ENCODE measurements at places on chromosomes 5 and 9. TPM values are rescaled to one million over a fixed set of nuclear protein-coding genes. Genes with fewer than 3 reads are reported as not detected.

- no peak for DNase-seq
These were observed 10.6 kb downstream of the SPOCK1 start for GRCh38 chr5:137488516-137488915.

- DNase-seq: no peak
These were observed 161.1 kb downstream of the EPB41L4A start for GRCh38 chr5:112257976-112258375.

BTNL8 gene
- total RNA-seq: under 0.01 TPM

DNA sequence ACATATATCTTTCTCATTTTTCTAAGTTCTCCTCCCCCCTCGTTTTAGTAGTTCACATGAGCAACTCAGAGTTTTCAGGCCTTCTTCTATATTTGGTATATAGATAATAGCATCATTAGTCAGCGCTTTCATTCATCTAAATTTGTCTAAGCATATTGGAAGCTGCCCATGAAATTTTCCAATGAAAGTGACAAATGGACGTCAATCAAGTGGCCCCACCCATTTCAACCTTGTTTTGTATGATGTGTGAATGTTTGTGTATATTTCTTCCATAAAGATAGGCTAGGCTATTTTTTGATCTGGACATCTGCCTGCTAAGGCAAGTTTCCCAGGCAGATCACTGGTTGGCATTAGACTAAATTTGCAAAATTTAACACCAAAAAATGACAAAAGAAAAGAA lies 104.0 kb upstream of the SSBP2 start:
- DNase-seq: no peak

SPATA31E1 gene
- total RNA-seq: not detected

DNA sequence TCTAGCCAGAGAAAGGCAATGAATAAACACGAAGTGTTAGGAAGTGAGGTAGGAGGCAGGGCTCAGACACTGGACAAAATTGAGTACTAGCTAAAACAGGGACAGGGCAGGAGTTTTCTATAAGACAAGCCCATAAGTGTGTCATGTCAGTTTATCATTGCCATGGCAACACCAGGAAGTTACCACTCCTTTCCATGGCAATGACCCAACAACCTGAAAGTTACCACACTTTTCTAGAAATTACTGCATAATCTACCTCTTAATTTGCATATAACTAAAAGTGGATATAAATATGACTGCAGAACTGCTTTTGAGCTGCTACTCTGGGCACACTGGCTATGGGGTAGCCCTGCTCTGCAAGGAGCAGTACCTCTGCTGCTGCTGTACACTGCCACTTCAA lies 442.5 kb upstream of the COX7C start:
- DNase-seq: no peak

- no peak for DNase-seq
These were observed 24.0 kb upstream of the EBF1 start for GRCh38 chr5:159123700-159124099.

DNA sequence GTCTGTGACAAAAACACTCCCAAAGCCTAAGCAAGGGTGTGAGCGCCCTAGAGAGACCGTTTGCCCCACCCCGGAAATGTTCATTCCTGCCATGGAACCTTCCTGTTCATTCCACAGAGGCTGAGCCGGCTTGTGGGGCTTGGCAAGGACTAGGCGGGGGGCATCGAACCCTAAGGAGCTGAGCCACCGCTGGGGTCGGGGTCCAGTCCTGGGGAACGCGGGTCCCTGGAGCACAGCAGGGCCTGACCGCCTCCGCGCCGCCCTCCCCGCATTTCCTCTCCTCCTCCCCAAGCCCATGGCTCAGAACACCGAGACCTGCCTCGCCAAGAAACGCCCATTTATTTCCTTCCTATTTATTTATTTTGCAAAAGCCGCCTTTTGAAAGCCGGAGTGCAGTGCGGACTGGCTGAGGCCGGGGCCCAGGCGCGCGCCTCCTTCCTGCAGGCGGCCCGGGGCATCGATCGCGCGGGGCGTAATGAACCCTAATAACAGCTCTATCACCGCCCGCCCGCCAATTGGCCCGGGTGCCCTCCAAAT lies 228.9 kb upstream of the IRX4 start:
- DNase-seq: no peak
